NCI-H526 (cell line): ENCODE measurements at places on chromosomes 12 and 14.

DNA sequence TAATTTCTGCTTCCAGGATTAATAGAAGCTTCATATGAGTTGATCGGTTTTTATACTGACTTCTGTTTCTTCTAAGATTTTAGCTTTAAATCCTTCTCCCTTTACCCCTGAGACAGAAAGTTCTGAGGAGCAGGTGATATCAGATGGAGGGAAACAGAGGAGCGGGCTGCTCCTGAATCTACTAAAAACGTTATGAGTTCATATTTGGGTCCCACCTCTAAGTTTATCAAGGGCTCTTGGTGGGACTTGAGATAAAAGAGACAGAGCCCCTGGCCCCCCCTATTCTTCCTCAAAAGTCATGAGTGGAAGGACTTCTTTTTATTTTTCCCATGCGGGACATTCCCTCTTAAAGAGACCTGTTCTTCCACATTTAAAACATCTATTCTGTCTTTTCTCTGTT, 23.8 kb downstream of the CLEC2A start:
- DNase-seq, result no peak

GRCh38 chr12:42539696-42540095, 49.9 kb downstream of the PRICKLE1 start:
- DNase-seq, result no peak

GRCh38 chr12:50078281-50078680, 6.9 kb upstream of the SMARCD1 start:
- DNase-seq, result no peak

GRCh38 chr12:108812324-108812723, 45.1 kb downstream of the SSH1 start:
- no peak for DNase-seq

- DNase-seq, result no peak
Observed at GRCh38 chr12:131025939-131026702, 72.4 kb downstream of the ADGRD1 start.

DNA sequence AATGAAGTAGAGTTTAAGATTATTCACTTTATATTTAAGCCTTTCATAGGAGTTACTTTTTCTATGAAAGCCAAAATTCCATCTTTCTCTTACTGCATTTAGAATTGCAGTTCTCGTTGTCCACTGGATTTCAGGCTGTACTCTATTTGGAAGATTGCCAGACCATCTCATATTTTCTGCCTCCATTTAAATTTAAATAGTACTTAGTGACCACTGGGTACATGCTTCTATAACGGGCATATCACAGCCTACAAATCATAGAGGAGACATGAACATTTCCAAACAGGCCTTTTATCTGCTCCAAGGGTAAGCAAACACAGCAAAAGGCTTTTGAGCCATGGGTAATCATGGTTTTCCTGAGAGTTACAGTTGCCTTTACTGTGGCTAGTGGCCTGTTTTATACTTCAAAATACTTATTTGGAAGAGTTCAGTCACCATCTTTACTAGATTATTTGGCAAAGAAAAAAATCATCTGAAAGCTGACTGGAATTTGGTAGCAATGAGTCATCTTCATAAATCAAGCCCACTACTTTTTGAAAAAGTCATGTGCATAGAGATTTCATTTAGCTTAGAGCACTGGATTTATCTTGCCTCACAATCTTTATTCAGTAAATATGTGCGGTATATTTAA, 15.7 kb downstream of the ANO6 start:
- DNase-seq, result no peak

GRCh38 chr12:69022674-69023073, 89.7 kb upstream of the CPM start:
- DNase-seq, result no peak

DNA sequence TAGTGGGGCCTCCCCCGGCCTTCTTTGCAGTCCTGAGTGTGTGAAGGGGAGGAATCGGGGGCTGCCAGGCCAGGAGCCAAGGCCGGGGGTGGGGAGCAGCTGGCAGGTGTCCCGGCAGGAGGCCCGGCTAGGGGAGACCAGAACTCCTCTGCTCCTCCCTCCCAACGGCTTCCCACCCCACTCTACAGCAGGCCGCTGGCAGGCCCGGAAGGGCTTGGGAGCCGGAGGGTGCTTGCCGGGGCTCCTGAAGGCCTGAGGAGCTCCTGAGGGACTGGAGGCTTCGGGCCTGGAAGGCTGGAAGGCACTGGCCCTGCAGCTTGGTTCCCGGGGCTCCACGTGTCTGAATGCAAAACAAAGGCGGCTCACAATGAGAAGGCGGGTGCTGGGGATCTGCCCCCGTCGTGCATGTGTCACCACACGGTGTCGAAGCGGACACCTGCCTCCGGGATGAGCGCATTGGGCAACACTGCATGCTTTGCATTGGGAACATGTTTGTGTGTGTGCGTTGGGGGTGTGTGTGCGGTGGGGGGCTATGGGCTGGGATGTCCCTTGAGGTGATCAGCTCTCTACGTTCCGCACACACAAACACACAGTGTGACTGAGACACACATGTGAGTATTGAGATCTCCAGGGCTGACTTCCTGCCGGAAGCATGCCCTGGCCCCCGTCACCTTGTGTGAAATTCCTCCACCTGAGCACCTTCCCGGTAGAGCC, 30.9 kb upstream of the ANKRD9 start:
- no peak for DNase-seq

GRCh38 chr14:103443111-103443510, 57.9 kb downstream of the MARK3 start:
- DNase-seq, result no peak

DNA sequence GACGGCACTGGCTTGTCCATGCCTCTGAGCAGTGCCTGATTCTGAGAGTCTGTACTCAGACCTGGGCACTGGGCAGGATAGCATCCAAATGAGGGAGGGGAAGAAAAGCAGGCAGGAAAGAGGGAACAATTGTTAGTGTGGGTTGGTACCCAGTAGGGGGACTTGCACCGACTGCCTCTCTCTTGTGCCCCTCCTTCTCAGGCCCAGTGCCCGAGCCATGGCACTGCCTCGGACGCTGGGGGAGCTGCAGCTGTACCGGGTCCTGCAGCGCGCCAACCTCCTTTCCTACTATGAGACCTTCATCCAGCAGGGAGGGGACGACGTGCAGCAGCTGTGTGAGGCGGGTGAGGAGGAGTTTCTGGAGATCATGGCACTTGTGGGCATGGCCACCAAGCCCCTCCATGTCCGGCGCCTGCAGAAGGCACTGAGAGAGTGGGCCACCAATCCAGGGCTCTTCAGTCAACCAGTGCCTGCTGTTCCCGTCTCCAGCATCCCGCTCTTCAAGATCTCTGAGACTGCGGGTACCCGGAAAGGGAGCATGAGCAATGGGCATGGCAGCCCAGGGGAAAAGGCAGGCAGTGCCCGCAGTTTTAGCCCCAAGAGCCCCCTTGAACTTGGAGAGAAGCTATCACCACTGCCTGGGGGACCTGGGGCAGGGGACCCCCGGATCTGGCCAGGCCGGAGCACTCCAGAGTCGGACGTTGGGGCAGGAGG, 2.2 kb downstream of the NAB2 start:
- DNase-seq, result no peak

DNA sequence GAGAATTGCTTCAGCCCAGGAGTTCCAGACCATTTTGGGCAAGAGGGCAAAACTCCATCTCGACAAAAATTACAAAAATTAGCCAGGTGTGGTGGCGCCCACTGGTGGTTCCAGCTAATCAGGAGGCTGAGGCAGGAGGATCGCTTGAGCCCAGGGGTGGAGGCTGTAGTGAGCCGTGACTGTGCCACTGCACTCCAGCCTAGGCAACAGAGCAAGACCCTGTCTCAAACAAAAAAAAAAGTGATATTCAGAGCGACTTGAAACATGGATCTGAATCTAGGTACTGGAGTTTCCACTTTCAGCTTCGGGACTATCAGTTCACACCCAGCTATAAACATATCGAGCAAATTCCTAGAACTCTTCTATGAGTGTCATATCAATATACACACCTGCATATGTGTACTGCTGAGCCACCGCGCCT, 16.3 kb upstream of the RNF34 start:
- no peak for DNase-seq

DNA sequence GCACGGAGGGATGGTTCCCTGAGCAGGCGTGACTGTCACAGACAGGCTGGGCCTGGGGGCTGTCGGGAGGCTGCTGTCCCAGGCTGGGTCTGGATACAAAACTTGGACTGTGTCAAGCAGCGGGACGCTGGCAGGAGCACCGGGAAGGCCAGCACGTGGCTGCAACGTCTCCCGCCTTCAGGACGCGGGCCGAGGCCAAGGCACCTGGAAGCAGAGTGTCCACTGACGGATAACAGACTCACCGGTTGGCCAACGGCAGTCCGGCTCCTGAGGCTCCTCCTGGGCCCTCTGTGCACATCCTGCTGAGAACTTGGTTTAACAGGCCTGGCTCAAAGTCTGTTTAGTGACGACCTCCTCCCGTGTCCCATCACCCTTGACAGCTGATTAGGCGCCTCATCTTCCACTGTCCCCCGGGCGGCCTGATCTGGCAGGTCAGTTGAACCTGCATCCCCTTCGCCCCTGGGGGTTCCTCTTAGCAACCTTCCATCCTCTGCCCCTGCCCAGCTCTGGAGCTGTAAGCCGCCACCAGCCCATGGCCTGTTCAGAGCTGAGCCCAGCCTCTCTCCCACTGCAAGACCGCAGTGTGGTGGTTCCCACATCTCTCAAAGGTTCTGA, 2.5 kb downstream of the XRCC3 start:
- no peak for DNase-seq

GRCh38 chr12:27578689-27579372, 54.8 kb downstream of the PPFIBP1 start:
- DNase-seq, result no peak

DNA sequence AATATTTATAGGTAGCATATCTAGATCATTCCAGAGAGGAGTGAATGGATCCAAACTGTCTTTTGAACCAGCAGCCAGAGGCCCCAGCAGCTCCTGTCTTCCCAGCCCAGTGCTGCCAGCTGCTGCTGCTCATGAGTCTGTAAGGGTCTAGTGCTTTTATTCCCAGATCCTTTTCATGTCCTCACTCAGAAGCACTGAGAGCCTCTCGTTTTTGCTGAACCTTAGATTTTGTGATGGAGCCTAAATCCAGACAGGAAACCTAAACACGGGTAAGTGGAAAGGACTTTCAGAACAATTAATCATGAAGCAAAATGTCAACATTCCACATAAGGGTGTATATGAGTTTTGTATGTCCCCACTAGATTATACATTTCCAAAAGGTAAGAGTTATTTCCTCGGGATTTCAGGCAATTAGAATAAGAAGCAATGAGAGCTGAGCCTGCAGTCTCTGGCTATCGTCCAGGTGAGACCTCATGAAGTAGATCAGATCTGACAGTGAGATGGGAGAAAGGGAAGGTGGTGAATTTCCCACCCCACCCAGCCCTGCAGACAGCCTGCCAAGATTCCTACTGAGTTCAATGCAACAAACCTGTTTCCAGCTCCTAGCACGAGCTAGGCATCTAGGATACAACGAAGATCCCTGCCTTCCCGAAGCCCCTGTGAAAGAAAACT, 84.4 kb downstream of the NINJ2 start:
- no peak for DNase-seq

DNA sequence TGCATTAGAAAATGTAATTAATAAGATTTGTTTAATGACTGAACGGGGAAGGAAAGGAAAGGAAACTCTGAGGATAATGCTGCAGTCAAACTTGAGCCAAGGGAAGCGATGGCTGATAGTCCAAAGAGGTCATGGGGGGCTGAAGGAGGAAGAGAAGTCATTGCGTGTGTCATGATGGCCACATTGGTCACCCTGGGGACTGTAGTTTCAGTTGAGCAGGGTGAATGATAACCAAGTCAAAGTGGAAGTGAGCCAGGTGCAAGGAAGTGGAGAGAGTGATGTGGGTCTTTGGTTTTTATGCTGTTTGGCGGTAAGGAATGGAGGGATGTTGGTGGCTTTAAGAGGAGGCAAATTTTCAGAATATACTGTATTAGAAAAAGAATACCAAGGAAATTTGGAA, 21.6 kb downstream of the C12orf75 start:
- DNase-seq, result no peak

- DNase-seq, result no peak
Observed at GRCh38 chr14:80428171-80428570, 216.9 kb upstream of the DIO2 start.

GRCh38 chr14:25953532-25954139, 644.2 kb downstream of the NOVA1 start:
- DNase-seq, result no peak

- DNase-seq, result no peak
Observed at GRCh38 chr14:55071870-55072640, 20.6 kb downstream of the MAPK1IP1L start.
